Left ventricle myocardium inferior (tissue), 1 donor: ENCODE measurements at places on chromosomes 6 and 20.

DNA sequence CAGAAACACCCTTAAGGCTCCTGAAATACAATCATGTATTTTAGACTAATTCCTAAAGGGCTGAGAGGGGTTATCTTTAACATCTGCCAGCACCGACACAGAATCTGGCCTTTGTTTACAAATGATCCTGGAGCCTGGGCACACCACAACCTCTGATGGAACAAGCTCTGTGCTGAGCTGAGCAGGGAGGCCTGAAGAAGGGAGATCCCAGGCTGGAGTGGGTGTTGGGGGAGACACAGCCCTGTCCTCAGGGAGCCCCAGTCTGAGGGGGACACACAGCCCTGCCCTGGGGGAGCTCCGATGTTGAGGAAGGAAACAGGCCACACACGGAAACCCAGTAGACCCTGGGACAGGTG, 130.5 kb downstream of the VEGFA start:
- no peak overlapping the region for H3K4me3 ChIP-seq
- no peaks in the 10 kb centered on the region for H3K27me3 ChIP-seq
- H3K4me1 ChIP-seq, result peaks cover 5% of the 10 kb centered on the region
- H3K27ac ChIP-seq, result no peak overlapping the region
- DNase-seq, result no peak

- no peaks in the 10 kb centered on the region for H3K4me1 ChIP-seq
- H3K27me3 ChIP-seq, result no peaks in the 10 kb centered on the region
- H3K4me3 ChIP-seq, result no peak overlapping the region
- no peak overlapping the region for H3K27ac ChIP-seq
These were observed 41.4 kb downstream of the PKIB start for GRCh38 chr6:122651604-122652003.

- no peaks in the 10 kb centered on the region for H3K36me3 ChIP-seq
- H3K27me3 ChIP-seq, result no peaks in the 10 kb centered on the region
- H3K4me3 ChIP-seq, result no peak overlapping the region
These were observed 28.9 kb upstream of the RREB1 start for GRCh38 chr6:7078856-7079255.

DNA sequence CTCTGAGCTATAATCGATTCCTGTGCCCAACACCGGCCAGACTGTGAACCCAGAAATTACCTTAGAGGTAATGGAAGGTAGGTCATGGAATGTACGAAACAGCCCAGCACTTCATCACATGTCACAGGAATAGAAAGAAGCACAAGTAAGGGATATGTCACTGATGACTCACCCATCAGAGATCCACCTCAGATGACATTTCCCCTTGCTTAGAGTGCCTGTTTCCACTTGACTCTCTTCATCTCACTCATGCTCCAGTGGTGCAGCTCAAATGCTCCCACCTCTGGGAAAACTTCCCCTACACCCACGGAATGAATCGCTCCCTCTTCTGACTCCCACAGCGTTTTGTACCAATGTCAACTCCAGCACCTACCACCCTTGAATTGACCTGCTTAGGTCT, 381.6 kb upstream of the CNR1 start:
- H3K4me1 ChIP-seq, result no peaks in the 10 kb centered on the region
- no peaks in the 10 kb centered on the region for H3K36me3 ChIP-seq
- H3K27ac ChIP-seq, result no peak overlapping the region
- no peak overlapping the region for H3K4me3 ChIP-seq
- H3K27me3 ChIP-seq, result peaks cover 12% of the 10 kb centered on the region
- DNase-seq, result no peak

DNA sequence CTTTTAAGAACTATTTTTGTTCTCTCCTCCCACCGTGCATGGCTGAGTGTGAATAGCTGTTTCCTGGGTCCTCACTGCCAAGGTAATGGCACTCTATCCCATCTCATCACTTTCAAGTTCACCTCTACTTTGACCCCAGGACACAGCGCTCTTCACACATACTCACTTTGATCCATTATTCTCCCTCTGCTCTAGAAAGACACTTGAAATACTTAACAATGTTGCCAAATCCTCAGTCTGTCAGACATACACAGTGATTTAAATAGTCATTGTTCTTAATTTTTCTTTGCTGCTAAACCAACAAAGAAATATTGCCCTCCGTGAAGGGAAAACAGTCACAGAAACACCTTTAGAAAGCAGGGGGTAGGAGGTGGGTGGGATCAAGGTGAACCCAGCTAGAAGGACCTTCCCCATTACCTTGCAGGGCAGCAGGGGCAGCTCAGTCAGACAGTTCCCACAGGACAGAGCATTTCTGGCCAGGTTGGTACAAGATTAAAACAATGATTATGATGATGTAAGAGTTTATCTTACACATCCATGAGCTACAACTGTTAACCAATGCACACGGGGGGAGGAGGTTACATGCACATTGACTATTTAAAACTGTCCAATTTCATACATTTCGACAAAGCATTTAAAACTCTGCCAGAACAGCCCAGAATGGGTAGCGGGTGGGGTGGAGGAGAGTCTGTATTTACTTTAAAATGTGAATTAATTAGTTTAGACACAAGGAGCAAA, 2.4 kb downstream of the SLC22A23 start:
- H3K27ac ChIP-seq, result no peak overlapping the region
- H3K4me3 ChIP-seq, result peak overlapping the region; percentile 80
- peaks cover 39% of the 10 kb centered on the region for H3K4me1 ChIP-seq
- DNase-seq, result no peak
- H3K36me3 ChIP-seq, result no peaks in the 10 kb centered on the region
- peaks cover 40% of the 10 kb centered on the region for H3K27me3 ChIP-seq

DNA sequence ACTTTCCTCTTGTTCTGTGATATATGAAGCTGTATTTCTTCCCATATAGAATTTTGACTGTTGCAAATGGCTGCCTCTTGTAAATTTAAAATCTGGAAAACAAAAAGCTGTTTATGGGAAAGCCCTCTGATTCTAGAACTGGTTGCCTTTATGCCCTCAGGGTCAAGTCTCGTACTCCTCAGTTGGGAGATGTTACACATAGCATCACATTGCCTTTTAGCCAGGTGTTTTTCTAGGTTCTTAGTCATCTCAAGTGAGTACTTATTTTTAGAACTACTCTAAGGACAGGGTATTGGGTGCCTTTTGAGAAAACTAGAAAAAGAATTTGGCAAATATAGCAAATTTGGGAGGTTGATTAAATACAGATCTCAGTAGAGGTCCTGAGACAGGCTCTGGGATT, 58.5 kb downstream of the ANKS1A start:
- H3K27me3 ChIP-seq, result no peaks in the 10 kb centered on the region
- H3K27ac ChIP-seq, result no peak overlapping the region
- H3K36me3 ChIP-seq, result no peaks in the 10 kb centered on the region
- no peak for DNase-seq
- peaks cover 18% of the 10 kb centered on the region for H3K4me1 ChIP-seq
- H3K4me3 ChIP-seq, result no peak overlapping the region

DNA sequence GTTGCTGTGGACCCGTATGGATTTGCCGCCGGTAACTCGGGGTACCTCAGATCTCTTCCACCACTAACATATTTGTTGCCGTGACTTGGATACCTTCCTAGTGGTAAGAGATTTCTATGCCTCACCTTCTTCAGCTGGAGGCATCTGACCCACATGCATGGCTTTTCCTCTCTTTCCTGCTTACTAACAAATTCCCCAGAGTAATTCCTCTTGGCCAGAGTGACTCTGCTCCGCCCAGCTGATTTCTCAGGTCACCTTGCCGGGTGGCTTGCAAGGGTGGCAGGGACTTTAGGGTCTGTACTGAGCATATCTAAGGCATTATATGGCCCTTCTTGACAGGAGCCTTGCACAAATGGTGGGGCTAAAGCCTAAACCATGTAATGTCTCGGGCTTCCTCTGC, 38.2 kb downstream of the FAM184A start:
- DNase-seq, result no peak
- H3K36me3 ChIP-seq, result no peaks in the 10 kb centered on the region
- H3K27me3 ChIP-seq, result no peaks in the 10 kb centered on the region
- no peak overlapping the region for H3K27ac ChIP-seq
- no peak overlapping the region for H3K4me3 ChIP-seq

GRCh38 chr6:135739288-135739687, 112.2 kb upstream of the PDE7B start:
- H3K36me3 ChIP-seq, result no peaks in the 10 kb centered on the region
- H3K4me1 ChIP-seq, result no peaks in the 10 kb centered on the region
- H3K27me3 ChIP-seq, result no peaks in the 10 kb centered on the region

DNA sequence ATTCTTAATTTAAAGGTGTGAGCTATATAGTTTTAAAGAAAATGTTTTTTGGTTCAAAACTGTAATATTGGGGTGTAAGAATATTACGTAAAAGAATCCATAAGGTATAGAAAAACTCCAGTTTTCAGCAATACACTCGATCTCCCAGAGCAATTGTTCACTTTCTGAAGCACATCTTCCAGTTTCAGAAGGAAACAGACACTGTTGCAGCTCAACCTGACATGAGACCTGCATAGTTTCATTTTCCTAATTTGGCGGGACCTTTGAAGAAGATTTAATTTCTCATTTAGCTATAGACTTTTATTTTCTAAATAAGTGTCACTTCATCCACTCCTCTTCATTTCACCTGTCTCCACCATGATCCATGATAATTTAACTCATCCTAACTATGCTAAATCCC, 281.5 kb downstream of the HTR1B start:
- no peaks in the 10 kb centered on the region for H3K4me1 ChIP-seq
- no peak for DNase-seq
- no peaks in the 10 kb centered on the region for H3K27me3 ChIP-seq
- no peaks in the 10 kb centered on the region for H3K36me3 ChIP-seq
- no peak overlapping the region for H3K4me3 ChIP-seq
- H3K27ac ChIP-seq, result no peak overlapping the region

DNA sequence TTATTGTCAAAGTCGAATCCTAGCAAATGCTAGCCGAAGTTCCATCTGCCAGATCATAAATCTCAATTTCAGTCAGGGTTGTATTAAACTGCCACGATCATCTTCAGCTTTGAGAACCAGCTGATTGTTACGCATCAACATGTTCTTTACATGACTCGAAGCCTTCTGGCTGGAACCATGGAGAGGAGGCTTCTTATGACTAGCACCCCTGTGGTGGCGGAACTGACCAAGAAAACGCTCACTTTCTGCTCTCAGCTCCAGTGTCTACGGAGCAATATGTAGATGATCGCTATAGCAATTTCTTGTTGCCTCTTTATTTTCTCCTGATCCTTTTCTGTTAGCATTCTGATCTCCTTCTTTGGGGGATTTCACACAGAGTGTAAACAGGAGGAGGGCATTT, 479.4 kb upstream of the SLC35B3 start:
- H3K36me3 ChIP-seq, result no peaks in the 10 kb centered on the region
- H3K27me3 ChIP-seq, result no peaks in the 10 kb centered on the region
- no peaks in the 10 kb centered on the region for H3K4me1 ChIP-seq
- no peak overlapping the region for H3K27ac ChIP-seq

- H3K27me3 ChIP-seq, result no peaks in the 10 kb centered on the region
- H3K27ac ChIP-seq, result no peak overlapping the region
- H3K36me3 ChIP-seq, result no peaks in the 10 kb centered on the region
- no peaks in the 10 kb centered on the region for H3K4me1 ChIP-seq
- no peak overlapping the region for H3K4me3 ChIP-seq
These were observed 71.8 kb upstream of the KHDRBS2 start for GRCh38 chr6:62357835-62358234.

- peaks cover 28% of the 10 kb centered on the region for H3K4me1 ChIP-seq
- no peak overlapping the region for H3K27ac ChIP-seq
- H3K4me3 ChIP-seq, result no peak overlapping the region
- H3K27me3 ChIP-seq, result peaks cover 96% of the 10 kb centered on the region
- H3K36me3 ChIP-seq, result no peaks in the 10 kb centered on the region
These were observed 1.9 kb upstream of the ULBP1 start for GRCh38 chr6:149961728-149962425.

DNA sequence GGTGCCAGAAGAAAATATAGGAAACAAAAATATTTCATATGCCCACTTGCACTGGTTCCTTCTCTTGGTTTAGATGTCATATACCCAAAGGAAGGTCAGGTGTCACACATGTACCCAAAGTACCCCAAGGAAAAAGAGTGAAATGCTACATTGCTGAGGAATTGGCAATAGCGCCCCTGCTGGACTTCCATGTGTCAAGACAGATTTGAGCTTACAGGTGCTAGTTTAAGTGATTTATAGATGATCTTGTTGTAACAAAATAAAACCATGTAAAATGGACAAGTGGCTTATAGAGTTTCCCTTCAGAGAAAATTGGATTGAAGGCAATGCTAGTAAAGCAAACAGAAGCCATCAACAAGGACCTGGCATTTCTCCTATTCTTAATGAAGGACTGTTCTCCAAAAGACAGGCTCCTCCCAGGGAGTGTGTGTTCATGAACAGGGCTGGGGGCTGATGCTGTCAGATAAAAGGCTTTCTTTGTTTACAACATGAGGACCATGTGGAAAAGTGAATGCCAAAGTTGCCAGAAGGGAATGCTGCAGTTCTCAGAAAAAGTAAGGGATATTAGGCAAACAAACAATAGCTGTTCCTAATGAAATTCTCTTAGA, 64.3 kb upstream of the PAK5 start:
- no peaks in the 10 kb centered on the region for H3K4me1 ChIP-seq
- no peak overlapping the region for H3K27ac ChIP-seq

GRCh38 chr6:16950302-16950701, 151.5 kb upstream of the STMND1 start:
- peaks cover 9% of the 10 kb centered on the region for H3K27me3 ChIP-seq
- no peak for DNase-seq
- H3K4me3 ChIP-seq, result no peak overlapping the region
- H3K27ac ChIP-seq, result no peak overlapping the region
- peaks cover 16% of the 10 kb centered on the region for H3K4me1 ChIP-seq

- H3K4me1 ChIP-seq, result no peaks in the 10 kb centered on the region
- no peak overlapping the region for H3K27ac ChIP-seq
- peaks cover 2% of the 10 kb centered on the region for H3K27me3 ChIP-seq
- no peaks in the 10 kb centered on the region for H3K36me3 ChIP-seq
These were observed 36.7 kb upstream of the TMEM14A start for GRCh38 chr6:52634211-52634610.

DNA sequence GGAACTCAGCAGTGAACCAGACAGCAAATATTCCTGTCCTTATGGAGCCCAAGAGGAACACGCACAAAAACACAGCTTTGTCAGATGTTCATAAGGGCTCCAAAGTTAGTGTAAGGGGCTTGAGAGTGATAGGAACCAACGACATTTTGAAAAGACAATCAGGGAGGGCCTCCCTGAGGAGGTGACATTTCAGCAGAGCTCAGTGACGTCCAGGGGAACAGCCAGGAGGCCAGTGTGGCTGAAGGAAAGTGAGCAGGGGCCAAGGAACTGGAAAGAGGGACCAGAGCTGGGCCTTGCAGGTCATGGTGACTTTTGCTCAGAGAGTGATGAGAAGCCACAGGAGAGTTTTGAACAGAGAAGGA, 16.1 kb downstream of the NOL4L start:
- no peak overlapping the region for H3K4me3 ChIP-seq
- DNase-seq, result no peak
- H3K27me3 ChIP-seq, result peaks cover 6% of the 10 kb centered on the region
- H3K27ac ChIP-seq, result no peak overlapping the region
- no peaks in the 10 kb centered on the region for H3K4me1 ChIP-seq

DNA sequence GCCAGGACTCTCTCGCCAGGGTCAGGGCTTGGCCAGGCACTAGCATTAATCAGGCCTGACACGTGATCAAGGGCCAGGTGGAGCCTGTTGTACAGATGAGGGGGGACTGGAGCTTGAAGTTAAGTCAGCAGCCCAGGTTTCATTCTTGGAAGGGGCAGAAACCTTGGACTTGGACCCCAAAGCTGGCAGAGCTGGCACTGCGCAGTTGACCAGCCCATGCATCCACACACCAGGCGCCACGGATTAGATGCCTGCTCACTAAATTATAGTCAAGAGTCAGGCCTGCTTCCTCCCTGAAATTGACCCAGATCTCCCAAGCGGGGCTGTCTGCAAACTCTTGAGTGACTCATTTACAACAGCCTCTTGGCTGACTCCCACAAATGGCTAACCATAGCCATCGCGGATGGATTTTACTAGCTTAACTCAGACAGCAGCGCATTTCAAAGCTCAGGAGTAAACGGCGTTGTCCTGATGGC, 4.1 kb upstream of the TAF4 start:
- no peak for DNase-seq
- no peak overlapping the region for H3K27ac ChIP-seq
